ENCODE measurements at places on chromosomes 3 and 15.

- no peak for DNase-seq
Observed at GRCh38 chr3:4340411-4341335, 37.5 kb downstream of the SETMAR start.

GRCh38 chr3:194168994-194169393 lies 33.0 kb downstream of the HES1 start:
- no peak for DNase-seq

DNA sequence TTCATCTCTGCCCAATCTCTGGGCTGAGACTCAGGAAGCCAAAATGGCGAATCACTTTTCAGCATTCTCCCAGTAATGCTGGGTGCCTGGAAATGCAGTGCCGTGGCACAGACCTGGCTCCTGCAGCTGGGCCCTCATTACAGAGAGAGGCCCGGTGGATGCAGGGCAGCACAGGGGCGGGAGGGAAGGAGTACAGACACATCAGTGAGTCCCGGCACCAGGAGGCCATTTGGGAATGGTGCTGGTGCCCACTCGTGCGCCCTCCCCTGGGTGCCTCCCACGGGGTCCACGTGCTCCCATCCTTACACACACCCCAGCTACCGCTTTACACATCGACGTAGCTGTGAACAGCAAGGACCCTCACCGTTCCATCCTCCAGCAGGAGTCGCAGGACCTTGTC lies 13.2 kb downstream of the MYO5C start:
- DNase-seq = no peak

DNA sequence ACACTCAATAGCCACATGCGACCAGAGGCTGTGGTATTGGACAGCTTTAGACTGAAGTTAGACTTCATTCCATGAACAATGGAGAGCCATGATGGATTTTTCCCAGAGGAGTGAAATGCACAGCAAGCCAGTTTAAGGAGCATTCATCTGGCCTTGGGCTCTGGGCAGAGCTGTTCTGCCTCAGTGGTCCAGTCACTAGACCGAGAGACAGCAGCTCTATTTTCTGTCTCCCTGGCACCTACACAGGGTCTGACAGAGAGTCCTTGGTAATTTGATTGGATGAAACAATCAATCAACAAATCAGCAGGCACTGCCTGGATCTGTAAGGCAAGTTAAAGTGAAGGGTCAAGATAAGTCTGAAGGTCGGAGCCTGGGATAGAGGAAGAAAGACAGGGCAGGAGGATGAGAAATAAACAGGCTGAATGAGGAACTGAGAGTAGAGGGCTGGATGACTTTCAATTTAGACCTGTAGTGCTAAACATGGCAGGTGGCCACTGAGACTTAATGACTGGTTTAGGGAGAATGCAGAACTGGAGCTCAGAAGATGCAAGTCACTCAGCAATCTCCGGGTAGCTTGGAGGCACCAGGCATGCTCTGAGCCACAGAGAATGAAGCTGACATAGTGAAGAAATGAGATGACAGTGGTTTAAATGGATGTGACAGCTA lies 98.5 kb upstream of the SLC25A36 start:
- DNase-seq = no peak

GRCh38 chr3:46965151-46965550 lies 11.4 kb downstream of the CCDC12 start:
- no peak for DNase-seq

DNA sequence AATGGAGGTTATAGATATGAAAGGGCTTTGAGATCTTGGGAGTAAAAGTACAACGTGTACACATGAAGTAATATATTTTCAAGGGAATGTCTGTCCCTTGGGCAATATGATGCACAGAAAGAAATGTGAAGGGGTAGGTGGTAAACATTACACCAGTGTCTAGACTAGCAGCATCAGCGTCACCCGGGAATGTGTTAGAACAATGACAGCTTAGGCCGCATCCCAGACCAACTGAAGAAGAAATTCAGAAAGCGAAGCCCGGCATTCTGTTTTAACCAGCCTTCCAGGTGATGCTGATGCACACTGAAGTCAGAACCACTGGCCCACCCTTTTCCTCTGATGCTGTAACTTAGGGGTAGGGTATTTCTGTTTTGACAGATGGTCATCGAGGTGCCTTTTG lies 6.3 kb downstream of the INAFM2 start:
- no peak for DNase-seq

DNA sequence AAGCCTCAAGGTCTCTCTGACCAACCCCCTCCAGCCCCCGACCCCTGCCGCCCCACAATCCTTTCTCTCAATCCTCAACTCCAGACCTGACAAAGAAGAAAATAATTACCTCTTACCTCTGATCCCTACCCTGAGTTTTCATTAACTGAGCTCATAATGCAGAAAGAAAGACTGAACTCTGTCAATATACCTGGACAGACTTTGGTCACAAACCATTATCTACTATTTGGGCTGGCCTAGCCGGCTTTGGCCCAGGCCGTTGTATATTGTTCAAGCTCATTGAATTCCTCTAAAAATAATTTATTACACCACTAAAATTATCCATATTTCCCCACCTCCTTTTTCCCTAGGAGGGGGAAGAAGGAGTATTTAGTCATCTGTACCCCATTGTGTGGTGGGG lies 29.3 kb upstream of the SPTSSB start:
- no peak for DNase-seq

DNA sequence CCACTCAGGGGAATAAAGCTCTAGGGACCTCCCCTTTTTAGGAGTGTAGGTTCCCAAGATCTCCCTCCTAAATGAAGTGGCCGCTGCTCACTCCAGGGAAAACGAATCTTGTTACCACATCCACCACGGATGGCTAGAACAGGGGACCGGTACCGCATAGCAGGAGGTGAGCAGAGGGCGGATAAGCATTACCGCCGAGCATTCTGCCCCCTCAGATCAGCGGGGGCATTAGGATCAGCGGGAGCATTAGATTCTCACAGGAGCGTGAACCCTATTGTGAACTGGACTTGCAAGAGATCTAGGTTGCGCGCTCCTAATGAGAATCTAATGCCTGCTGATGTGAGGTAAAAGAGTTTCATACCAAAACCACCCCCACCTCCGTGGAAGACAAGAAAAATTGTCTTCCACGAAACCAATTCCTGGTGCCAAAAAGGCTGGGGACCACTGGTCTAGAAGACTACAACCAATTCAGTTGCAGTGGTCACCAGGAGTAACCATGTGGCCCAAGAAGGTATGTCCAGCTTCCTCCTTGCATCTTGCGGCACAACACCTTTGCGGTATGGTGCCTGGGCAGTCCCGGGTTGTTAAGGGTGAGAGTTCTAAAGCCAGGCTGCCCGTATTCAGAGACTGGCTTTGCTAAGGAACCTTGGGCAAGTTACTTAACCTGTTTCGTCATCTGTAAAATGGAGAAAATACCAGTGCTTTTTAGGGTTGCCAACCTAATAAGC lies 1.1 kb upstream of the SS18L2 start:
- DNase-seq = no peak

DNA sequence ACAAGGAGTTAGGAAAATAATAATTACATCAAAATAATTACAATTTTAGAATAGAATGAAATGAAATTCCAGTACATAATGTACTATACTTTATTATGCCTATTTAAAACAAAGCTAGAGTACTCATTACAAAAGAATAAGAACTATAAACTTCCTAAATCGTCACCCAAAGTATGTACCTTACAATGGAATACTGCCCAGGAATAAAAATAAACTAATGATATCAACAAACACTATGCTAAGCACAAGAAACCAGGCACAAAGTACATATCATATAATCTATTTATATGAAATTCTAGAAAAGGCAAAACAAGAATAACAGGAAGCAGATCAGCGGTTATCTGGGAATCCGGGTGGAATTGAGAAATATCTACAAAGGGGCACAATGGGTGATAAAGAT lies 84.7 kb downstream of the MYO9A start:
- no peak for DNase-seq

DNA sequence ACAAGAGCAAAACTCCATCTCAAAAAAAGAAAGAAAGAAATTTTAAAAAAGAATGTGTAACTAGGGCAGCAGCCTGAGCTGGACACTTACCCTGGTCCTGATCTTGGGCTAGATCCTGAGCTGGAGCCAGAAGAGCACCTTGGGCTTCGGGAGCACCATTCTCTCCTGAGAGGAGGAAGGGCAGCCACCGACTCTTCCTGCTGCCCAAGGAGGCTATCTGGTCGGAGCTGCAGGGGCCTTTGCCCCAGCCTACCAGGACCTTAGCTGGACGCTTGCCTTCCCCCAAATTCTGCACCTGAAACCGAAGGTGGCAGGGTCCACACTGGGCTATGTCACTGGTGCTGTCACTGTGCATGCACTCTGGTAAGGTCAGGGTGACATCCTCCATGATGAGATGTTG lies 6.9 kb upstream of the CAMKV start:
- DNase-seq = no peak

- no peak for DNase-seq
Observed at GRCh38 chr3:138937690-138938055, 9.3 kb downstream of the FOXL2 start.

GRCh38 chr15:51751697-51752683 lies 593 bp downstream of the TMOD2 start:
- DNase-seq = no peak

DNA sequence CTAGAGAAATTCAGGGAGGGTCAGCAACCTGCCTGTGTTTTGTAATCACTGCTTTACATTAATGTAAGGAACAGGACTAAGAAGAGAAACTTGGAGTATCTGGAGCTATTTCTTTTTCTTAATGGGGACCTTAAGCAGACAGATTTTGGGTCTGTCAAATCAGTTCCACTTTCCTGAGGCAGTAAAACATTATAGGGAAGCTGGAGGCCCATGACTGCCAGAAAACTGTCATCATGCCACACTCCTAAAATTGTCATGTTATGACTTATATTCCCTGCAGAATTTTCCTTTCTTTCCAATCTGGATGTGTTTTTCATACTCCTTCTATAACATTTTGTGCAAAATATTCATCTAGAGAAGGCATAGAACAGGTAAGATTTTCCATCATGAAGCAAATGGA lies 28.8 kb downstream of the DGKG start:
- DNase-seq = no peak

DNA sequence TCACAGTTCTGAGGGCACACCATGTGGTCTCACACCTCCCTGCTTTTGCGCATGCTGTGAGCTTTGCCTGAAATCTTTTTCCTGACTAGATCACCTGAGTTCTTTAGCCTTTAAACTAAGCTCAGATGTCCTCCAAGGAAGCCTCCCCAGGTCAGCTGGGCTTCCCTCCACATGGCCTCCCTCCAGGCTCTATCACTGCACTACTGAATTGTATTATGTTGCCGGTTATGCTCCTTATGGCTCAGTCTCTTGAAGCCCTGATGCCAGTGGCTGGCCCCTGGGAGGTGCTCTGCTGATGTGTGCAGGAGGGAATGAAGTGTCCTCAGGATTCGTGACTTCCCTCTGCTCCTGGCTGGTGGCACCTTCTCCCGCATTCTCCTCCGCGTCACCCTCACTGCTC lies 93.3 kb upstream of the BLM start:
- no peak for DNase-seq

DNA sequence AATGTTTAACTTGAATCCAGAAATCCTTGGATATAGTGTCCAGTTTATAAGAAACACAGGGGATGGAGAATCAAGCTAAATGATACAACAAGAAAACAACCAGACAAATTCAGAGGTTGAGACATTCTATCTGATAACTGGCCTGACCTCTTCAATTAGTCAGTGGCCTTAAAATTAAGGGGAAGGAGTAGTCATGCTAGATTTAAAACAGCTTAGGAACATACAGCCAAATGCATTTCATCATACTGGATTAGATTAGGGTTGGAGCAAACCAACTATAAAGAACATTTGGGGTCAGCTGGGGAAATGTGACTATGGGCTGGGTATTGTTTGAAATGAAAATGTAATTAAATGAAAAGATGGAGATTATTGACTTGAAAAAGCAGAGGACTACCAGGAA lies 53.3 kb downstream of the PPARG start:
- no peak for DNase-seq

DNA sequence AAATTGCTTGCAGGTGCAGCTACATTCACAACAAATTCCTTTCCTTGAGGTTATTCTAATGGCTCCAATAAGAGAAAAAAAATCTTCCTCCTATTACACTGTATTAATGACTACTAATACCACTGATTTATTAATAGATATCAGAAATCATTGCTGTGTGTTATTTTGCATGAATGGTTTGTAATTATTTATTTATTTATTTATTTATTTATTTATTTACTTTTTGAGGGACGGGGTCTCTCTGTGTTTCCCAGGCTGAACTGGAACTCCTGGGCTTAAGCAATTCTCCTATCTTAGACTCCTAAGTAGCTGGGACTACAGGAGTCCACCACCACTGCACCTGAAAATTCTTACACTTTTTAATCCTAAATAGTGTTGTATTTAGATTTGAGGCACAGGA lies 390.4 kb downstream of the SI start:
- no peak for DNase-seq

- DNase-seq = no peak
Observed at GRCh38 chr3:180295811-180296210, 259.1 kb upstream of the PEX5L start.

GRCh38 chr15:100060276-100060926 lies 281.4 kb downstream of the ADAMTS17 start:
- DNase-seq = no peak

GRCh38 chr3:10462641-10463532 lies 42.5 kb downstream of the ATP2B2 start:
- no peak for DNase-seq

- no peak for DNase-seq
Observed at GRCh38 chr3:143328451-143328850, 208.9 kb downstream of the CHST2 start.

DNA sequence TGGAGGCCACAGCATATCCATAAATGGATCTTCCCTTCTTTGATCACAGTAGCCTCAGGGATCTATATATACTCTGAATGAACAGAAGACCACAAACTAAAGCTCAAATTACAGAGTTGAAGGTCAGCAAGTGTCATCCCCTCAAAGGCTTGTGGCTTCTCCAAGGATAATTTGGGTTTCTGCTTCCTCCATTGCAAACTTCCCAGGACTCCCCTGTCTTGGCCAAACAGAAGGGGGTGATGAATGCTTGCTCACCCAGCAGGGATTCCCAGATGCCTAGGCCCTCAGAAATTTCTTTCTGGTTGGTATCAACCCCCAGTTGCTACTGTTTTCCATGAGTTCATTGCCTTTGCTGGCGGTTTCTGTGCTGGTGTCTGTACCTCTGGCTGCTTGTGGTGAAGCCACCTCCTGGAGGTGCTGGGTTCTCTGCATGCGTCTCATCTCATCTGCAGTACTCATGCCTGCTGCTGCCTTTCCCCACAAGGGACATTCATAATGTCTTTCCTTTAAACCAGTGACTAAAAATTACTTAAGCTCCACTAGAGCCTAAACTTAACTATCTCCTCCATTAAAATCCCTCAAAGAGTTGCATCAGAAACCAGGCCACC lies 17.7 kb downstream of the ENTPD3 start:
- no peak for DNase-seq

- no peak for DNase-seq
Observed at GRCh38 chr15:101126618-101127505, 125.0 kb downstream of the CHSY1 start.

GRCh38 chr3:4888913-4889846 lies 90.1 kb upstream of the BHLHE40 start:
- DNase-seq = no peak

DNA sequence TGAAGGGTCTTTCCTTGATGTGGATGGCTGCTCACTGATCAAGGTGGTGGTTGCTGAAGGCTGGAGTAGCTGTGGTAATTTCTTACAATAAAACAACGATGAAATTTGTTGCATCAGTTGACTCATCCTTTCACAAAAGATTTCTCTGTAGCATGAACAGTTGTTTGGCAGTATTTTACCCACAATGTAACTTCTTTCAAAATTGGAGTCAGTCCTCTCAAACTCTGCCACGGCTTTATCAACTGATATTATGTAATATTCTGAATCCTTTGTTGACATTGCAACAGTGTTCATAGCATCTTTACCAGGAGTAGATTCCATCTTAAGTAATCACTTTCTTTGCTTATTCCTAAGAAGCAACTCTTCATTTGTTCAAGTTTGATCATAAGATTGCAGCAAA lies 252.6 kb downstream of the UBE2E2 start:
- no peak for DNase-seq

All from activated CD4-positive, alpha-beta T cell treated with anti-CD3 and anti-CD28 coated beads, Interleukin-2, amount 50 U/mL, for 4 hours (primary cell).